ENCODE measurements at places on chromosomes 5 and 9.

- DNase-seq: no peak
Measured at GRCh38 chr9:110782701-110783100, 114.1 kb downstream of the MUSK start.

DNA sequence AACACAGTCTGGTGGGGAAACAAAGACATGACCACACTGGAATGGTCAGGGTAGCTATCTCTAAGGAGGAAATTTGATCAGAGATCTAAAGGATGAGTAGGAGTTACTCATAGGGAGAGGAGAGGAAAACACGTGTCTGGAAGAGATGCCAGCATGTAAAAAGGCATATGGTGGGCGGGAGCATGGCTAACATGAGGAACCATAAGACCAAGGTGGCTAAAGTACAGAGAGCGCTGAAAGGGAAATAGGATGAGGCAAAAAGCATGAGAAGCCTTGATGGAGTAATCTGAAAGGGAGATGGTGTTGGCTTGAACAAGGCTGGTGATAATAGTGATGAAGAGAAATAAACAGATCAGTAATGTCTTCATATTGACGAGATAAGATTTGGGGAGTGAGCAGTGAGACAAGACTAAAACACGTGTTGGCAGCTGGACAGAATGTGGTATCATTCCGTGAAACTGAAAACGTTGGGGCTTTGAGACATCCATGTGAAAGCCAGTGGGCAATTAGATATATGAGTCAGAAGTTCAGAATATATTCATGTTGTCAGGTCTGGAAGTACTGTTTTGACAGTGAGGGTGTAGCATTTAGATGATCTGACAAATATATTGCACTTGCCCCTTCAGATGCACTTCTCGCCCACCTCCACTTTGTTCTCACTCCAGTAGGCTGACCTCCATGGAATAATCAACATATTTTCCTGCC lies 209.1 kb upstream of the KCNN2 start:
- DNase-seq: no peak

DNA sequence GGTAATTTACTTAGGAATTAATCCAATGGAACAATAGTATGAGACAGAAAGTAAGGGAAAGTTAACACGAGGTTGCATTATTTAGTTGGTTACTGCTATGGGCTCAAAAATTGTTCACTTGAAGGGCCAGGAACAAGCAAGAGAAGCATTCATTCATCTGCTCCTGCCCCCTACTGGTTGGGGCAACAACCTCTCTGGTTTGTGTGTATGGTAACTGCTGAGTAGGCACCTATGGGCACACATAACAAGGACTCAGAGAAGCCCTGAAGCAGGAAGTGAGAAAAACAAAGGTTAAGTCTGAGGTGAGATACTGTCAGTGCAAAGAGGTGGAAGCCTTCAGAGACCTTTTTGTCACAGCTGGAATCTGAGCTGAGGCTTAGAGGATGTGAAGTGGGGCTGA lies 34.4 kb upstream of the RANBP6 start:
- DNase-seq: no peak

GRCh38 chr5:149859746-149860145 lies 84.8 kb downstream of the PDE6A start:
- DNase-seq: no peak

DNA sequence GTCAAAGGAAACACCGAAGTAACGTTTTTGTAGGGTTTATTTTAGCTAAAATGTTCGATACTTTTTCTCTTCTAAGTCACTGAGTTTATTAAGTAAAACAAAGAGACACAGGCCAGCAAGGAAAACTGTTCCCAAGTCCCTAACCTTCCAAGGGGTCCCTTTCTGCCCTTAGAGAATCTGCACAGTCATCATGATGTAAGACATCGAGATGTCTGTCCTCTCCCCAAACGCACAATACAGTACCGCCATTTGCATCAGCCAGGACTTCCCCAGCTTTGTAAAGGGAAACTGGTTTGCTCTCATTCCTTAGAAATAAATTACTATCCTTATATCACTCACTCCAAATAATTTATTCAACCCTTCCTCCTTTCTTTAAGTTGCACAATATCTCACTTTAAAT lies 89.3 kb downstream of the MARCHF11 start:
- DNase-seq: no peak

- DNase-seq: peak; percentile 21
Measured at GRCh38 chr9:116716438-116716837, 29.3 kb downstream of the TRIM32 start.

GRCh38 chr5:71910741-71911140 lies 191.7 kb downstream of the CARTPT start:
- no peak for DNase-seq

GRCh38 chr5:56717253-56717987 lies 97.9 kb upstream of the MAP3K1 start:
- DNase-seq: no peak

GRCh38 chr9:106039151-106039935 lies 345.0 kb downstream of the TMEM38B start:
- DNase-seq: no peak

- no peak for DNase-seq
Measured at GRCh38 chr9:14043483-14043882, 270.5 kb downstream of the NFIB start.

- DNase-seq: peak; percentile 45
Measured at GRCh38 chr9:14433351-14434157, 119.6 kb upstream of the NFIB start.
